ENCODE measurements at places on chromosomes 12 and 14.

- no peak for DNase-seq
Observed at GRCh38 chr12:16573398-16574077, 32.4 kb downstream of the LMO3 start.

DNA sequence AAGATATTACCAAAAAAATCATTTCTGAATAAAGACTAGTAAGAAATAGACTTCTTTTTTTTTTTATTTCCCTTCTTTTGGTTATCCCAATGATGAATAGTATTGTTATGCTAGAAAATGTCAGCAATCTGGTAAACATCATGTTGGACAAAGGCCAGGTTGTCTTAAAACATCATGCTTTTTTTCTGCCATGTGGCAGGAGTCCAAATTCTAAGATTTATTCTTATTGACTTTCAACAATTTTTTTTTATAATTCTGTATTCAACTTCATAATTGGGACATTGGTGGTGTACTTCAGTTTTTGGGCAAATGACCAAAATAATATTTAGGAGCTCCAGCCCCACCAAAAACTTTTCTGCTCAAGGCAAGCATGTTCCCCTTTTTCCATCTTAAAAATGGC lies 10.5 kb downstream of the DCN start:
- no peak for DNase-seq

- no peak for DNase-seq
Observed at GRCh38 chr12:104480826-104481440, 24.2 kb downstream of the CHST11 start.

DNA sequence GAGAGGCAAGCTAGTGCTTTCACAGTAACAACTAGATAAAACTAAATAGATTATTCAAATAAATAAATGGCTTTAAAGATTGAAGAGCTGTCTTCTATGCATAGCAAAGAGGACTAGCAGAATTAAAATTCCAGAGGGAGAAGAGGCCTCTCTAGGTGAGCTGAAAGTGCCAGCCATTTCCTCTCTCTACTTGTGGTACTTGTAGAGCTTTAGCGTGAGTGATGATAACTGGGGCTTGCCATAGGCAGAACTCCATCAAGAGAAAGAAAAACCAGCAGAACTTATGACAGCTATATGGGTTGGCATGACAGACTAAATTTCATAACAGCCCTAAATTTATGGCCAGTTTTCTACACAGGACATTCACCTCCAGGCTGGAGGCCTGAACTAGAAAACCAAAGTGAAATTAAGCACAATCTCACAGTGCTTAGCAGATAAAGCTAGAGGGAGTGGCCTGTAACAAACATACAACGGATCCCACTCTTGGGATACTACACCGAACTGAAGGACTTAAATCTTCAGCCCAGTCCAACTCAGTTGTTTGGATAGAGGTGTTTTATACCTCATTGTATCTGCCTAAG lies 11.0 kb downstream of the SPTLC2 start:
- no peak for DNase-seq

- DNase-seq: no peak
Observed at GRCh38 chr14:81400852-81401251, 728 bp upstream of the STON2 start.

DNA sequence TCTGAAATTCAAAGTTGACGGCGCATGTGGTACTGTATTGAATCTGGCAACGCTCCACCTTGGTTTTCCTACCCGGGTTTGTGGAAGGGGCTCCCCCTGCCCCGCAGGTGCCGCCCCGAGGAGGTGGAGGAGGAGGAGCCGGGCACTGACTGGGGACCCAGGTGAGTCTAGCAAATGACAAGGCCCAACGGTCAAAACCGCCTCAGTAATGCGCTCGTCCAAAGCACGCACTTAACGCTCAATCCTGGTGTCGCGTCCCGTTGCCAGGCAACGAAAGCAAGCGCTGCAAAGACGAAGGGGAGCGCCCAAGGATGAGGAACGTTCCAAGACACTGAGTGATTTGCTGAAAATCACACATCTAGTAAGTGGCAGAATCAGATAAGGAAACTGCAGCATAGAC lies 24.0 kb upstream of the CLEC4E start:
- no peak for DNase-seq

GRCh38 chr12:19302100-19302640 lies 137.1 kb upstream of the AEBP2 start:
- DNase-seq: no peak

- DNase-seq: no peak
Observed at GRCh38 chr14:64747327-64747726, 43.1 kb downstream of the PLEKHG3 start.

- DNase-seq: no peak
Observed at GRCh38 chr14:92563359-92563758, 49.8 kb downstream of the RIN3 start.

DNA sequence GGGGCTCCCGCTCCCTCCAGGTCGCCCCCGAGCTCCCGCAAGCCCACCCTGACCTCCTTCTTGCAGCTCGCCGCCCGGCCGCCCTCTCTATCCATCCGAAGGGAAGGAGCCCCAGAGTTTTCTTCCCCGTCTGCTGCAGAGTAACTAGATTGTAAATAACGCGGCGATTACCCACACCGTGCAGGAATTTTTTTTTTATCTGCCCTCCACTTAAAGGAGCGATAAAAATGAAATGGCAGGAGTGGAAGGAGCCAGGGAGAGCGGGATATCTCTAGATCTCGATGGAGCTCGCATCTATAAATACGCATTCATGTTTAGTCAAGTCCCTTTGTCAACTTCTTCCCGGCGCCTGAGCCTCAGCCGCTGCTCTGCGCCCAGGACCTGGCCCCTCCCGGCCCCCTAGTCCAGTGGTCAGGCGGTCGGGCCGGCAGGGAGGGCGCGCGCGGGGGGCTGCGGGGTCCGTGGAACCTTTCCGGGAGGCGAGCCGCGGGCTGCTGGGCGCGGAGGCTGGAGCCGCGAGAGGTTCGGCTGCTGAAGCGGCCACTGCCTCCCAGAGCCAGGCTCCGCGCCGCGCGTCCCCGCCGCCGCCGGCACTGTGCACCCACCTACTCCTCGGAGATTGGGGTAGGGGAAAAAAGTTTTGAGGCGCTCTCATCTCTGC lies 386.0 kb downstream of the BCAT1 start:
- no peak for DNase-seq

Data from activated naive CD4-positive, alpha-beta T cell (primary cell).